ENCODE measurements at places on chromosomes 3 and 15.

GRCh38 chr3:67790043-67790442 is 135.6 kb upstream of the SUCLG2 start:
- DNase-seq, result peak; percentile 69

DNA sequence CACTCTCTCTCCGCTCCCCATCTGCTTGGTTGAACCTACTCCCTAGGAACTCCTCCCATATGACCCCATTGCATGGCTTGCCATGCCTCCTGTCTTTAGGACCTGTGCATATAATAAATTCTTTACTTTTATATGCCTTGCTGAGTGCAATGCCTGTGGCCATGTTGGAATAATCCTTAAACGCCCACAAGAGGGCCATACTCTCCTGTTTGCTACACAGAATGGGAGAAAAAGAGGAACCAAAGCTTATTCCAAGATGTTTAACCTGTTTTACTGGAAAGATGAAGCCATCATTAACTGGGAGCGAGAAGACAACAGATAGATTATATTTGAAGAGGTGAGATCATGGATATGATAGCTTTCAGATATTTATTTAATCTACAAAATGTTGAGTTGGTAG is 1097.8 kb downstream of the NAALADL2 start:
- no peak for DNase-seq

DNA sequence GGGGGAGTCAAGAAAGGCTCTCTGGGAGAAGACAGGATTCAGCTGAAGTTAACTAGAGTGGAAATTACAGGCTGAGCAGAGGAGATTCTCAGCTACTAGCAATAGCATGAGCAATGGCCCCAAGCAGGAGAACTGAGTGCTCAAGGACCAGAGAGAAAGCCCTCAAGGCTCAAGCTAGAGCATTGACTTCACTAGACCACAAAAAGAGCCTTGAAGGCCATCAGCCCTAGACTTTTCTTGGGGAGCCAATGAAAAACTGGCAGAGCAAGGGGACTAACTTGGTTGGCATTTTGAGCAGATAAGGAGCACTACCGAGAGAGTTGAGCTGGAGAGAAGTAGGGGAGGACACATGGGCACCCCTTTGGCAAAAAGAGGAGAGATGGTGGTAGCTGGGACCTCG is 277.6 kb downstream of the FEZF2 start:
- DNase-seq, result no peak

GRCh38 chr15:96053031-96053780 is 277.3 kb upstream of the NR2F2 start:
- DNase-seq, result no peak

GRCh38 chr3:172094621-172095557 is 55.5 kb downstream of the FNDC3B start:
- DNase-seq, result no peak

- no peak for DNase-seq
Measured at GRCh38 chr3:14307656-14308302, 94.6 kb upstream of the SLC6A6 start.

Measured in CD4-positive, alpha-beta T cell treated with Interleukin-4 for 4 hours (primary cell).